ENCODE measurements at places on chromosomes 16 and 17.

DNA sequence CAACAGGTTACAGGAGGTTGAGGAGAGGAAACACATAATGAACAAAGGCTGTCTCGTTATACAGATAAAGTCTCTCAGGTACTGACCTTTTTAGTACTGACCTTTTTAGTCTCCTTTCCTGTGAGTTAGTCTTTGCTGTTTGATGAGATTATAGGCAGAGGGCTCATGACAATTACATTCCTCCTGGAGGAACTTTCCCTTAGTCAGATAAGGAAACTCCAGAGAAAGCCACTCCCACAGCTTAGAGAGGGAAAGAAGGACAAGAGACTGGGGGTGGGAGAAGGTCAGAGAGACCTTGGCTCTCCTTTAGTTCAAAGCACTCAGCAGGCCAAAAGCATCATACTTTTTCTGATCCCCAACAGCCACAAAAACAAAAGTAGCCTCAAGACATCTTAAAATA, 15.3 kb upstream of the PSMD7 start:
- no peak for DNase-seq

DNA sequence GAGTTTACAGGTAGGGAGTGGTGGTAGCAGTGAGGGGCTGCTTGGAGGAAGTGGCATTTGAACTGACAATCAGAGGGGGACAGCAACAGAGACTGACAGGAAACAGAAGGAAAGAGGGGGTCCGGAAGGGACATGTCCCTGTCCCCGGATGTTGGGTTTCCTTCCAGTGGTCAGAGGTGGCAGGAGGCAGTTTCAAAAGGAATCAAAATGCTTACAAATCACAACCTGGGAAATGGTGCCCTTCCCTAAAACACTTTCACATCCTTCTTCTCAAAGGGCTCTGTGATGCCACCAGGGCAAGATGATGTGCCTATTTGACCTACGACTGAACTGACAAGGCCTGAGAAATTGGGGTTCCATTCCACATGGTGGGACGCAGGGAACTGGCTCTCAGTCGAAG, 19.7 kb downstream of the ADGRG1 start:
- no peak for DNase-seq

DNA sequence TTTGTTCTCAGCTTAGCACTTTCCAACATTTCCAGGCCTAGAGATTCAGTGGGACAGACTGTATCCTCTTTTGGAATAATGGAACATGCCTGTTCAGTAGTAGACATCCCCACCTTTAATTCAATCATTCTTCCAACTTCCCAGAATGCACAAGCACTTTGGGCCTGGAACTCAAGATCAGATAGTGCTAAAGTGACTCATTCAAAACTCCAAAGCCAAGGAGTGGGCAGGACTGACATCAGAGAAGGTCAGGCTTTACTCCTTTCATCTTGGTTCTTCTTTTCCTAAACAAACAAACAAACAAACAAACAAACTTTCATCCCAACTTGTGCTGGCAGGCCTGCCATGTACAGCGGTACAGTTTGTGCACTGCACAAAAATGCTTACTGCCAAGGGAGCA, 172.0 kb downstream of the AXIN2 start:
- DNase-seq = peak; percentile 26

GRCh38 chr16:10846213-10846998, 27.8 kb upstream of the TVP23A start:
- DNase-seq = no peak

- DNase-seq = no peak
Observed at GRCh38 chr16:735982-736453, 4.8 kb downstream of the CIAO3 start.

DNA sequence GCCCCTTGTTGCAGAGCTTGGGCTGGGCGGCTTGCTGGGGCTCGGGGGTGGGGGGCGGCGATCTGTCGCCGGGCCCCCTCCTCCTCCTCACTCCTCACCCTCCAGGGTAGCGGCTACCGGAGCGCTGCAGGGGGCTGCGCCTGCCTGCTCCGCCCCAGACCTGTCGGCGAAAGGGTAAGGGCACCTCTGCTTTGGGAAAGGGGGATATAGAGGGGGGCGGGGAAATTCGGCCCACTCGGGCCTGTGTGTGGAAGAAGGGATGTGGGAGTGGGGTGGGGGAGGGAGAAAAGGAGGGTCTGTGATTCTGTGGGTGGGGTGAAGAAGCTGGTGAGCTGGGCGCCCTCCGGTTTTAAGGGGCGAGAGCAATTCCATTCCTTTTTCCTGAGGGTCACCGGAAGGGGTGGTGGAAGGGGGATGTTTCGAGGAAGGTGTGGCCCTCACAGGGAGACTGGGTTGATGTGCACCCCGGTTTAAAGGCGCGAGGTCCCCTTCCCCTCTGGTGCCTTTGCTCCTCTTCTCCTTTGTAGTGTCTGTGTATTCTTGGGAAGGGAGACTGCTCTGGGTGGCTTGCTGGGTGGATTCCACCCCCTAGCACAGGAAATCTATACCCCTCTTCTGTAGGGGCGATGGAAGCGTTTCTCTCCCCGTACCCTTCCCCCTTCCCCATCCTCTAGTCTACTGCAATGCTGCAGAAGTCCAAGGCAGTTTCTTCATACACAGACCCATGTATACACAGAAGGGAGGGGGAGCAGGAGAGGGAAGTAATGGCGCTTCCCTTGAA, 878 bp downstream of the TAOK1 start:
- DNase-seq = peak; percentile 40

- DNase-seq = peak; percentile 60
Observed at GRCh38 chr17:79808763-79809529, 12.1 kb upstream of the CBX8 start.

DNA sequence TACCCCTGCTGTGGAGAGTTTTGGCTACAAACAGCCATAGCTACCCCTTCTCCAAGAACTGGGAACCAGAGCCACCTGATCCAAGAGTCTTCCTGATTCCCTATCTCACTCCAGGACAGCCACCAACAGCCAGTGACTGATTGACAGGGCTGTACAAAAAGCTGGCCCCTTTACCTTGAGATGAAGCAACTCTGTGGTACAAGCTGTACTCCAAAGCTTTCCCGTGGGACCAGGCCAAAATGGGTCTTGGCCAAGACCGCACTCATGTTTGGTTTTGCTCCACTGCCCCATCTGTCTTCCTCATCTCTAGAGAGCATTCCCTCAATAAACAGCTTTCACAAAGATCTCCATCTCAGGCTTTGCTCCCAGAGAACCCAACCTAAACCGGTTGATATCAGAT, 43.6 kb downstream of the RNF157 start:
- peak; percentile 56 for DNase-seq

- DNase-seq = peak; percentile 27
Observed at GRCh38 chr17:6936370-6937028, 59.4 kb upstream of the ALOX12 start.

GRCh38 chr16:49598383-49599170, 225.0 kb downstream of the C16orf78 start:
- DNase-seq = no peak

- no peak for DNase-seq
Observed at GRCh38 chr16:78796221-78796866, 696.9 kb downstream of the WWOX start.

- DNase-seq = no peak
Observed at GRCh38 chr17:69227541-69227940, 1.1 kb downstream of the ABCA10 start.

DNA sequence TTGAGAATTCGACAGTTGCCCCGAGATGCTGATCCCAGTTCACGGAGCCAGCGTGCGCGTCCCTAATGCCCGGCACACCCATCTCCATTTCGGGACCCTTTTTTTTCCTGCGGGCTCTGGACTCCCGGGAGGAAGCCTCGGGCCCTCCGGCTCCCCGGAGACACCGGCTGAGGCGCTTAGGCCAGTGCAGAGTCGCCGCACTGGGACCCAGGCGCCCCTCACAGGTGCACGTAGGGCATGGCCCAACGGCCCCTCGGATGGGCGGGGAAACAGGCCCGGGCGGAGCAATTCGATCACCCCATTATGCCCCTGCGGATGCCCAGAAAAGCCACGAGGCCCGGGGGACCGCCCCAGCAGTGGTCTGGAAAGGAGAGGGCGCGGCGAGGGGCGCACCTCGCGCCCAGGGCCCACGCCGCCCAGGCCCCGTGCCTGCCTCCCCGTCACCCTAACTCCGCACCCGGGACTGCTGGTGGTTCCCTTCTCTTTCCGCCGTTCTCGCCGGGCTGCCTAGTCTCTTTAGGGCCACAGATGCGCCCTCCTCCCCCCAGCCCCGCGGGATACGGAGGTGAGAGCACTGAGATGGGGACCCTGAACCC, 18.5 kb upstream of the ZFHX3 start:
- DNase-seq = no peak

DNA sequence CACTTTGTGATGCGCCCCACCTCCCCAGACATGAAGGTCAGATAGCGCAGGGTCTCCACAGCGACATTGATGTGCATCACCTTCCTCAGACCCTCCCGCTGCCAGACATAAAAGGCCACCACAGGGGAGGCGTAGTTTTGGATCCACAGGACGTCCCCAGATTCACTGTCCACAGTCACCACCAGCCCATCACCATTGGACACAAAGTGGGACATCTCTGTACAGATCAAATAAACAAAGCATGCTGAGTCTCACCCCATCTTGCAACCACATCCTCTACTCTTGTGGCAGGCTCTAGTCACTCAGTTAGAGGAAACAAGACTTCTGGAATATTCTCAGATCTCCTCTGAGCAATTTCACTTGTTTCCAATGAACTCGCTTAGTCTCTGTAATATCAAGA, 46.3 kb upstream of the ICAM2 start:
- no peak for DNase-seq

GRCh38 chr17:79125503-79125902, 50.9 kb downstream of the ENGASE start:
- no peak for DNase-seq

GRCh38 chr17:49616086-49616485, 40.4 kb downstream of the NXPH3 start:
- peak; percentile 30 for DNase-seq

GRCh38 chr16:86477642-86478041, 32.7 kb upstream of the FOXF1 start:
- peak; percentile 69 for DNase-seq

GRCh38 chr17:82590881-82591539, 57.2 kb downstream of the WDR45B start:
- DNase-seq = no peak

GRCh38 chr16:23155445-23156049, 6.3 kb upstream of the USP31 start:
- peak; percentile 33 for DNase-seq

GRCh38 chr17:66633317-66633965, 201.5 kb upstream of the CACNG5 start:
- DNase-seq = peak; percentile 58

- DNase-seq = no peak
Observed at GRCh38 chr16:82504836-82505235, 121.9 kb upstream of the CDH13 start.

- DNase-seq = no peak
Observed at GRCh38 chr17:39791111-39791992, 53.6 kb downstream of the GRB7 start.

- DNase-seq = no peak
Observed at GRCh38 chr16:4297480-4297879, 18.4 kb upstream of the GLIS2 start.

DNA sequence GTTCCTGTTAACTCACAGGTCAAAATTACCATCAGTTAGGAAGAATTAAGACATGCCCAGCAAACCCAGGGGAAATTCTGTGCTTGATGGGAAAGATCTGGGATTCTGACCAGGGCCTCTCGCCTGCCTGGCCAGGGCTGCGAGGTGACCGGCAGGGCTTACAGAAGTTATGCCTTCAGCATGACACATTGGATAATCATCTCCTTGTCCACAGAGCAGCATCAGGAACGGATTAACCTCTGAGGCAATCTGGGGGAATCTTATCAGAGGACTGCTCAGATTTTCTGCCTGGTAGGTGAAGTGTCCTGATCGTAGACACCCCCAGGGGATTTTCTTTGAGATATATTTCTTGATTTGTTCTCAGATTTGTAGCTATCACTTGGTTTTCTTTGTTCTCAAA, 172.5 kb downstream of the HS3ST3A1 start:
- DNase-seq = peak; percentile 50

DNA sequence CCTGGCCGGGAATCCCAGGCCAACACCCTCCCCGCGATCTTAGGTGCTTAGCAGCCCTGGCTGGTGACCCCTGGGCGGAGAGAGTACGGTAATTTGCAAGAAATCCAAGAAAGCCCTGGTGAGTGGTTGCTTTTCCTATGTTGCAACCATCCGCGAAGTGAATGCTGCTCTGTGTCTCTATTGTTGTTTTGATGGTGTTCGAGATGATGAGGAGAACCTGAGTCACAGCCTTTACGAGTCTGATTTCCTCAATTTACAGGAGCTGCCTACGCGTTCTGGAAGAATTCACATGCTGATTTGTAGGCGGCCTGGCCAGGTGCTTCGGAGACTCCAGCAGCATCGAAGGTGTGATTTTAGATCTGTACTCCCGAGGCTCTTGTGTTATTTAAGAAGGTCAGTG, 63.3 kb downstream of the TMEM235 start:
- DNase-seq = peak; percentile 88

- DNase-seq = no peak
Observed at GRCh38 chr16:500709-501108, 26.8 kb upstream of the CAPN15 start.

GRCh38 chr17:27919079-27919478, 25.9 kb upstream of the LYRM9 start:
- peak; percentile 3 for DNase-seq

GRCh38 chr17:17322516-17323510, 19.6 kb downstream of the NT5M start:
- DNase-seq = no peak

- no peak for DNase-seq
Observed at GRCh38 chr17:61565213-61565612, 25.8 kb downstream of the NACA2 start.

GRCh38 chr16:23640931-23641765, at the start of the genes DCTN5 and PALB2:
TSS of gene DCTN5 (plus strand) at chr16:23641466. CDS start at chr16:23641543, 77 bp downstream.
TSS of gene PALB2 (minus strand) at chr16:23641310. CDS start at chr16:23641157, 153 bp downstream.
- DNase-seq = peak; percentile 94

GRCh38 chr16:50692999-50693781, at the start of gene NOD2:
TSS of gene NOD2 (plus strand) at chr16:50693606. CDS start at chr16:50699496, 5,890 bp downstream.
- DNase-seq = no peak

DNA sequence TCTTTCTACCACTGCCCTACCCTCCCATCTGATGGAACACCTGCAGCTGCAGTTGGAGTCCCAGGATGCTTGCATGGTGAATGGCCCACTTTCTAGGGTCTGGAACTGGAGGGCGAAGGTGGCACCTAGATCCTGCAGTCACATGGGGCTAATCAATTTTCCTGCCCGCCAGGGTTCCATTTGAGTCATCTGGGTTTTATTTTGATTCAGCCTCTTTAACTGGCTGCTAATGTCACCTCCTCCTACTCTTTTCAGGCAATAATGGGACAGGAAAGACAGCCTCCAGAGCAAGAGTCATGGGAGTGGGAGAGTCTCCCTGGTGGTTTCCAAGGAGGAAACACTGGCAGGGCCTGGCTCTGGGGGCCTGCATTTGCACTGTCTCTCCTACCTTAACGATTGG, 3.8 kb upstream of the TBKBP1 start:
- DNase-seq = no peak
